CD4-positive, alpha-beta T cell treated with Interleukin-4 for 1 hour (primary cell): ENCODE measurements at places on chromosomes 1 and 21.

GRCh38 chr21:27713154-27714109, 746.5 kb upstream of the ADAMTS5 start:
- DNase-seq: no peak

DNA sequence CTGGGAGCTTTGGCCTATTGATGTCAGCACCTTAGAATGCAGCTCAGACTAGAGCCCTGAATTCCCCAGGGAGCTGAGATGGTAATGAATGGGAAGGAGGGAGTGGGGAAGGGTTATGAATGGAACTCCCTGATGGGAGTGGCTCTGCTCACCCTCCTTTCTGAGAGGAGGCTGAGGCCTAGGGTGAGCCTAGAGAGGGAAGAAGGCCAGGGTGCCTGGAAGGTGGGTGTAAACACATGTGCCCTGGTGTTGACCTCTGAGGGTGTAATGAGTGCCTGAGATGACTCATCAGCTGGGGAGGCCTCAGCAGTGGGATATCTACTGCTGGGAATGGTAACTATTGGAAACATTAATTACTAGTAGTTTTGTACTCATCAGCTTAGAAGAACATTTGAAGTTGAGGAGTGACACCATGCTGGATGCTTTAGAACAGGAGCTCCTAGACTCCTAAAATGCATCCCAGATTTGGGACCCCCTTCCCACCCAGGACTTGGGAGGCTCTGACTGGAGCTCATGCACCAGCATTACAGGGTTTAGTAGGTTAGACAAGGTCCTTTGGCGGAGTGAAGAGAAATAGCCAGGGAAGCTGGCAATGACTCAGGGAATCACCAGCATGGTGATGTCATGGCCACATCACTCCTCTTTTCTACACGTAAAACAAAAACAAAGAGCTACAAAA, 16.0 kb upstream of the PIGV start:
- DNase-seq: no peak

DNA sequence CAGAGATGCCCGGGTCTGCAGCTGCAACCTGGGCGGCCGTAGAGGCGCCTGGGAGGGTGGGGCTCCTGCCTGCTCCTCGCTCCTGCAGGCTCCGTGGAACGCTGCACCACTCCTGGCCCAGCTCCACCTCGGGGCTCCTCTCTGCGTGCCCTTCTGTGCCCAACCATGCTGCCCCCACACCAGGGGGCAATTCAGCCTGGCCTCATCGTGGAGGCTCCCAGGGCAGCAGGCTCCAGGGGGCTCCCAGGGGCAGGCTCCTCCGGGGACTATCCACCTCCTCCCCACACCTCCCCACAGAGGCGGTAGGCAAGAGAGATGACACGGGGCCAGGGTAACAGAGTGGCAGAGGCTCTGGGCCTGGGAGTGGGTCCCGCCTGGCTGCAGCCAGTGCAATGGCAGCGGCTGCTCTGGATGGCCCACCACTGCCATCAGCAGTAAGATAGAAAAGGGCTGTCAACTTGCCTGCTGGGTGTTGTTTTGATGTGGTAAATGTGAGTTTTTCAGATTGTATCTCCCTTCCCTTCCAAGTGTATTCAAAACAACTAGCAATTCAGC, 22.4 kb upstream of the LRRC8C start:
- peak; percentile 83 for DNase-seq

DNA sequence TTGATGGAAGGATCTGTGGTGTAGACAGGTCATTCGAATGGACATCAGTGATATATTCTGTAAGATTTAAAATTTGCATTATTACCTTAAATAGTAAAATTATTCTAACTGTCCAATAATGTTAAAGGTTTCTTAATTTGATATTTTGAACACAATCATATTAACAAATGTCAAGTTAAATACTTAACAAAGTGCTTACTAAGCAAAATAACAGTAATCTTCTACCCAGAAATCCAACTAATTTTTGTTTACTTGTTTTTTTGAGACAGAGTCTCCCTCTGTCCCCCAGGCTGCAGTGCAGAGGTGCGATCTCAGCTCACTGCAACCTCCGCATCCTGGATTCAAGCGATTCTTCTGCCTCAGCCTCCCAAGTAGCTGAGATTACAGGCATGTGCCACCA, 33.9 kb downstream of the USP33 start:
- no peak for DNase-seq

DNA sequence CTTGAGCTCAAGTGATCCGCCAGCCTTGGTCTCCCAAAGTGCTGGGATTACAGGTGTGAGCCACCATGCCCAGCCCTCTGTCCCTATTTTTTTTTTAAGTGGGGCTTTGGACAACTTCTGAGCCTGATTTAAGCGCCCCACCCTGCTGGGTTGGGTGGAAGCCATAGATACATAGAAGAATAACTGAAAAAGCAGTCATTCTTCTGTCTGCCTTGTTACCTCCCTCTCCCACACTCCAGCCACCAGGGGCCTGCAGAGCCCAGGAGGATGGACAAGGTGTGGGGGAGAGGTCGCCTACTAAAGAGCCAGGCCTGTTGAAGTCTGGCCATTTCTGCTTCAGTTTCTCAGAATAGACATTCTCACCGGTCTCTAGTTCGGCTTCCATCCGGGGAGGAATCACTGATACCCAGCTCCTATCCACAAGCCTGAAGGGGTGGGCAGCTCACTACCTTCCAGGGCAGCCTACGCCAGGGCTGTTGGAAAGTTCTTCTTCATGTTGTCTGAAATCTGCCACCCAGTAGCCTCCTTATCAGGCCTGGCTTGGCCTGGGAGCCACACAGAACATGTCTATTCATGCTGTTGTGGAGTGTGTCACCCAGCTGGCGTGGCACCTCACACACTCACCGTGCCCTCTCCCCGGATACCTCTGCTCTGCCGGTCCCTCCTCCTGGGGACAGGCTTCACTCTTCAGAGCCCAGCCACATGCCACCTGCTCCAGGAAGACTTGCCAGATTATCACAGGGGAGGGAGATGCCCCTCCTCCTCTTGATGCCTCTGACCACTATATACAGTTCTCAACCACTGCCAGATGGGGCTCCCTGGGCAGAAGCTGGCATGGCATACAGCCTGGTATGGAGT, 27.7 kb downstream of the KNCN start:
- no peak for DNase-seq

- DNase-seq: no peak
Observed at GRCh38 chr1:115753830-115754229, 14.7 kb downstream of the CASQ2 start.

- DNase-seq: no peak
Observed at GRCh38 chr1:89573410-89573809, 48.8 kb downstream of the LRRC8B start.

DNA sequence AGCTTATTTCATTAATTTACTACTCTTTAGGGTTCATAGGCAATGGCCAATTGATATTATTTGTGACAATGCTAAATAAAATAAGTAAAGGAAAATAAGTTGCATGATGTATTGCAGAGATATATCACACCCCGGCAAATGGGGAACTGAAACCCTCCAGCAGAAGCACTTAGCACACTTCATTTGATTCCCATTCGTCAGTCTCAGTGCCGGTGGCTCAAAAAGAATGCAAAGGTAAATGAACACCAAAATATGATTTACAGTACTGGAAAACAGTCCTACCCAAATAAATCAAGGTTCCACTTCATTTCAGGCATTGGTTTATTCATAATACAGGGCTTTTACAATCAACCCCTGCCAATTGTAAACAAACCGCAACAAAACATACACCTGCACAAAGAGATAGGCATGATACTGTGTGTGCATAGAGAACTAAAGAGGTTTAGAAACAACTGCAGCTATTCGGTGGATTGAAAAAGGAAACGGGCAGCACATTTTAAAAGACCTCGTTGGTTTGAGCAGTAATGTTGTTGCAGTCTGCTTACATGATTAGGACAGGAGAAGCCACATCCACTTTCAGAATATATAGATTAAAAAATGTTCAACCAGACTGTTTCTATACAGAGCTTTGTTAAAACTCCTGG, 1019.2 kb downstream of the TTLL7 start:
- no peak for DNase-seq

DNA sequence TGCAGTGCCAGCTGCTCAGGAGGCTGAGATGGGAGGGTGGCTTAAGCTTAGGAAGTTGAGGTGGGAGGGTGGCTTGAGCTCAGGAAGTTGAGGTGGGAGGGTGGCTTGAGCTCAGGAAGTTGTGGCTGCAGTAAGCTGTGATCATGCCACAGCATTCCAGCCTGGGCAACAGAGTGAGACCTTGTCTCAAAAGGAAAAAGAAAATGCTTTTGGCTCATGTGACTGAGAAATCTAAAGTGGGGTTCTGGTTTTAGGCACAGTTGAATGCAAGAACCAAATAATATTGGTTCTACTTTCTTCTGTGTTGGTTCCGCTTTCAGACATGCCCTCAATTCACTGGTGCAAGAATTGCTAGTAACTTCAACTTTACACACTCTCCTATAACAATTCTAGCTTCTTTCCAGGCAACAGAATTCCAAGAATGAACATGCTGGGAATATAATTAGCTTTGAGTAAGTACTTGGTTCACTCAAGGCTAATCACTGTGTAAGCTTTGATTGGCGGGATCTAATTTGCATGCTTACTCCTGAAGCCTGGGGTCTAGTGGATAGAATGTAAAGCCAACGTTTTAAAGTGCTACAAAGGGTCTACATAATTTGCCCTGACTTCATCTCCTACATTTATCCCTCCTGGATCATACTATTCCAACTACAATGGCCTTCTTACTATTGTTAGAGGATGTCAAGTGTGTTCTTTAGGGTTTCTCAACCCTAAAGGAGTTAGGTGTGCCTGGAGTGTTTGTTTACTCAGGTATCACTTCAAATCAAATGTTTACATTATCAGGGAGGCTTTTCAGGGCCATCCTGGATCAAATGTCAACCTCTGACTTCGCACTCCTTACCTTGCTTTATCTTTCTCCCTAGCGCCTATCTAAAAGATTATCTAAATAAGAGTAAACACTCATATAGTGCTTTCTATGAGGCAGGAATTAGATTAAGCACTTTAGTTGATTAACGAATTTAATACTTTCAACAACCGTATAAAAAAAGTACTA, 115.1 kb downstream of the SLC16A1 start:
- DNase-seq: no peak

DNA sequence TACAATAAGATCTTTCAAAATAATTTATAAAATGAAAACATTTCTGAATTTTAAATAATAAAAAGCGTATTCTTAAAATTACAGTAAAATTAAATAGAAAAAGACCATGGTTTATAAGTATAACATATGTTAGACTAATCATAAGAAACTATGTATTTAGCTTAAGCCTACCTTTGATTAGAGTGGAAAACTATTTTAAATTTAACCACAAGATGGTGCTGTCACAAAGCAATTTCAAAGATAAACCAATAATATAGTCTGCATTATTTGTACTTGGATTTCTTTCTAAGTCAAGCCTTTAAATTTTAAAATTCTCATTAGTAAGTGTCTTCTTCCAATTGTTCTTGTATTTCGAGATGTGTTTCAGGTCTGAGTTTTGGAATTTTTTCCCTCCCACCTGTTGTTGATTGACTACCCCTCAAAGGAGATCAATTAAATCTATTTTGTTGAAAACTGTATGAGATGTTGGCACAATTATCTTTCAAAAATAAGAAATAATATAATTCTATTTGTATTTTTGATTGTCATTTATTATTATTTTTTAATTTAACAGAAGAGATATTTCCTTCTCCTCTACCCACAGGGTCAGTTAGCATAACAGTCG, 459.8 kb downstream of the KCNT2 start:
- peak; percentile 29 for DNase-seq

DNA sequence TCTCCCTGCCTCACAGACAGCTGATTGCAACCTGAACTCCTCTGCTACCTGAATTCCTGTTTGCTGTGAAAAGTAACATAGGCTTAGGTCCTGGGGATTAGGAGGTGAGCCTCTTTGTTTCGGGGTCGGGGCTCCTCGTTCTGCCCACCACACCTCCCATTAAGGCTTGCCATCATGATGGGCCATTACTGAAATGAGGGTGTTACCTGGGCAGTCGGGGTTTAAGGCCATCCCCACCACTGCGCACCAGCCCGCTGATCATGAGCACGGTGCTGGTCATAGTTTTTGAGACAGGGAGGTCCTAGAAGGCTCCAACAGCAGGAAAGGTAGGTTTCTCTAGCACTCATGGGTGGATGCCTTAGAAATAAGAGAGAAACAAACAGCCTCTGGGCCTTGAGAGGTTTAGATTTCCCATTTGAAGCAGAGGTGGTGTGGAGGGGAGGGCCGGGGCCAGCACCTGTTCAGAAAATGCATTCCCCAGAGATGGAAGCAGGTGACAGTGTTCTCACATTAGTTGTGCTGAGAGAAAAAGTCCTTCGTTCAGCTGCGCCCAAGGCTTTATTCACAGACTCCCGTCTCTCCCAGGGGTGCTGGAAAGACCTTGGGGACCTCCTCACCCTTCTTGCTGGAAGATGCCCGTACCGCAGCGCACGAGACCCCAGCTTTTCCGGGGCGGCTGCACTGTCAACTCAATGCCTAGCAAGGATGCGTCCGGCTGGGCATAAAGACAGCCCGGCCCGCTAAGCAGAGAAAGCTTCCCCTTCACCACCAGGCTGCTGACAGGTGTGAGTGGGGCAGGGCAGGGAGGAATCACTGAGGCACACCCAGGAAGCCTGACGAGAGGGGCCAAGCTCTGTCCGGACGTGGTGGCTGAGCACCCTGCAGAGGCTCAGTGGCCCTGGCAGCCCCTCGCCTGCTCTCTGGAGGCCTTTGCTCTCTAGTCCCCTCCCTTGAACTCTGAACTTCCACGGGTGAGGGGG, 125.5 kb downstream of the PGBD5 start:
- no peak for DNase-seq

GRCh38 chr1:166297993-166298392, 131.2 kb upstream of the FAM78B start:
- no peak for DNase-seq

DNA sequence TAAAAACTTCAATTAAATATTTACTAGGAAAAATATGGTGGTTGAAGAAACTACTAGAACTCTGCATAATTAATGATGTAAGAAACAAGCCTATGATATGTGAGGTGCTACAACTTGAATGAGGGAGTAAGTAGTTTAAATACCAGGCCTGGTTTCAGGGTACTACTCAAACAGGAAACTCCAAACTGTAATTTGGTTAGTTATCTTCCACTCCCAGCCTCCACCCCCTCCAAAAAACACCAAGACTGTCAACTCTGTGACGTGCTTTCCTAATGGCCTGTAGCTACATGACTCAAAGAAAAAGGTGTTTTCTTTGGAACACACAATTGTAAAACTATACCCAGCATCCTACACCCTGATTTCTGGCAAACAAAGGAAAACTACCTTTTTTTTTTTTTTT, 55.9 kb upstream of the RCC1 start:
- DNase-seq: peak; percentile 40

- DNase-seq: peak; percentile 31
Observed at GRCh38 chr1:226034482-226034881, 28.0 kb upstream of the H3-3A start.

DNA sequence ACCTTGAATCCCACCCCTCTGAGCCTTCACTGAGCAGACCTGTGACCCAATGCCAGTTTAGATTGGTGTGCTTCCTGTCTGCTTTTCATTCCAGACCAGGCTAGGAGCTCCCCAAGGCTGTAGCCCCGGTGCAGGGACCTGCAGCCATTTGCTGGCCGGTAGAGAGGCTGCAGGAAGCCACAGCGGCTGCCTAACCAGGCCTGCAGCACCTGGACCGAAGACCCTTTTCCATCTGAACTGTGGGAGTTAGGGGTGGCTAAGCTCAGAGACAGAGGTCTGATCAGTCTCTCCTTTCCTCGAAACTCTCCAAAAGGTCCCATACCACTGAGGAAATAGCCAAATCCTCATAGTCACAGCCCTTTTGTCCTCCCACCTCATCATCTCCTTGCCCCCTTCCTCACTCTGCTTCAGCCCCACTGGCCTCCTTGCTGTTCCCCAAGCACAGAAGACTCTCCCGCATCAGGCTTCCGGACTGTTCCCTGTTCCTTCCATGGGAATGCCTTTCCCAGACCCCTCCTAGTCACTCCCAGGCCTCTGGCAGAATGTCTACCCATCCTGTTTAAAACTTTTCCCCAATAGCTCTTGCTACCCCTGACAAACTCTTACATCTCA, 674 bp upstream of the TTC4 start:
- no peak for DNase-seq
